Putamen (tissue), 1 donor: ENCODE measurements at places on chromosomes 12 and 14.

GRCh38 chr14:104283197-104284106, 145.1 kb downstream of the KIF26A start:
- no peak for DNase-seq

GRCh38 chr12:110037315-110037714, 11.0 kb downstream of the C12orf76 start:
- DNase-seq: no peak

GRCh38 chr14:54338696-54339317, 58.0 kb upstream of the CDKN3 start:
- no peak for DNase-seq

- peak; percentile 44 for DNase-seq
Measured at GRCh38 chr12:118136559-118137003, 657 bp downstream of the PEBP1 start.

DNA sequence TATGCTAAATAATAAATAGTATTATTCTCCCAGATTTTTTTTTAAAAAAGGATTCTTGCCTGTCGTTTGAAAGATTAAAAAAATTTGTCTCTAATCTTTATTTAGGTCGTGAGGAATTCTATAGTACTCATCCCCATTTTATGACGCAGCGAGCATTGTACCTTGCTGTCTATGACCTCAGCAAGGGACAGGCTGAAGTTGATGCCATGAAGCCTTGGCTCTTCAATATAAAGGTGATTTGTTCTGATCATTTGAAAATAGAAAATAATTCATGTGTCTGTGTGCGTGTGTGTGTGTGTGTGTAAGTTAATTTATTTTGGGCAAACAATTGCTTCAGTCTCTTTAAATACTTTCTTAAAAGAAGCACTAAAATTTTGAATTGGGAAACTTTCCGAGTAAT, 84.2 kb downstream of the LRRK2 start:
- no peak for DNase-seq

GRCh38 chr12:12083688-12084087, 12.9 kb downstream of the BCL2L14 start:
- no peak for DNase-seq

DNA sequence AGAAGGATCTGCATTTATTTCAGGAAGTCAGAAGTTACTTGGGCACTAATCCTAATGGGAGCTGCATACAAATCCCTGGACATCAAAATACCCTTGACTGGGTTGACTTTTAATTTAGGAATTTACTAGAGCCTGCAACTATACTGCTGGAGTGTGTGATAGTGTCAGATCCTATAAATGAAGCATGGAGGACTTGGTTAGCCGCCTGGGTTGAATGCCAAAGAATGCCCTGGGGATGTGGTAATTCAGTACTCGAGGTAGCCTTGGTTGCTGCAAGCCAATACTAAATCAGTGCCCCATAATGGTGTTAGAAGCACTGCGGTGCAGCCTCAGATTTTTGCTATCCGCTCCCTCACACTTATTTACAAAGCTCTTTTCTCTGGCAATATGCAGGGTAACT, 184.9 kb downstream of the CAPZA3 start:
- no peak for DNase-seq

DNA sequence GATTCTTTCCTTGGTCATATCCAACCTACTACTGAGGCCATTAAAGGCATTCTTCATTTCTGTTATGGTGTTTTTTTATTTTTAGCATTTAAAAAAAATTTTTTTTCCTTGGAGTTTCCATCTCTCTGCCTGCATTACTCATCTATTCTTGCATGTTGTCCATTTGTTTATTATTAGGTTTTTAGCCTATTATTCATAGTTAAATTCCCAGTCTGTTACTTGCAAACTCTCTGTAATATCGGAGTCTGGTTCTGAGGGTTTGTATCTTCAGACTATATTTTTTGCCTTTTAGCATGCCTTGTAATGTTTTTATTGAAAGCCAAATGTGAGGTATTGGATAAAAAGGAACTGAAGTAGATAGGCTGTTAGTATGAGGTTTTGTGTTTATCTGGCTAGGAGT, 284.3 kb downstream of the FUT8 start:
- DNase-seq: no peak

DNA sequence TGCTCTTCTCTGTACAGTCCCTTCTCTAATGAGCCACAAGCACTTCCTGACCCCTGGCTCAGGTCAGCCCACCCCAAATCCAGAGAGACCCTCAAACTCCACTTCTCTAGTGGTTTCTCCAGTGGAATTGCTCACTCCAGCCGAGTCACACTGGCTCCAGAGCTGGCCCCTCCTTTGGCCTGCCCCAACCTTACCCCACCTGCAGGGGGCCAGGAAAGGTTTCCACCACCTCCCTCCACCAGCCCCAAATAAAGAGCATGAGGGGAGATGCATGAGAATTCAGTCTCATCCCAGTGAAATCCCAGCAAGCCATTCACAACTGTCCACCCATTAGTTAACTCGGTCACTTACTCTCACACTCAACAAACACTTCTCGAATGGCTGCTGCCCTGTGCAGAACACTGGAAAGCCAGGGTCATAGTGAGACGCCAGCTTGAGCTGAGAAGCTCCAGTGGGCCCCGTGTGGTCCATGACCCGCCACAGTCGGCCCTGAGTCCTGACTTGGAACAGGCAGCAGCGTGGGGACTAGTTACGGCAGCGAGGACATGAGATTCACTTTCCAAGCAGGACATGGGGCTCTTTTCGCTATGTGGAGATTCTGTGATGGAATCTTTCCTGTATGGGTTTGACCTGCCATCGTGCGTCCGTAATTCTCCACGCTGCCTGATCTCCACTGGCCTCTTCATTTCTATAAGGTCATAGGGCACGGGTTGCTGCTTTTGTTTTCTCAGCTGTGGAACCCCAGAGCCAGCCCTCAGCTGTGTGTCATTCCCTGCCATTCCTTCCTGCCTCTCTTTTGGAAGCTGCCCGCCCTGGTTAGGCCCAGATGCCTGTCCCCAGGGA, 44.2 kb downstream of the SLC6A12 start:
- DNase-seq: no peak

DNA sequence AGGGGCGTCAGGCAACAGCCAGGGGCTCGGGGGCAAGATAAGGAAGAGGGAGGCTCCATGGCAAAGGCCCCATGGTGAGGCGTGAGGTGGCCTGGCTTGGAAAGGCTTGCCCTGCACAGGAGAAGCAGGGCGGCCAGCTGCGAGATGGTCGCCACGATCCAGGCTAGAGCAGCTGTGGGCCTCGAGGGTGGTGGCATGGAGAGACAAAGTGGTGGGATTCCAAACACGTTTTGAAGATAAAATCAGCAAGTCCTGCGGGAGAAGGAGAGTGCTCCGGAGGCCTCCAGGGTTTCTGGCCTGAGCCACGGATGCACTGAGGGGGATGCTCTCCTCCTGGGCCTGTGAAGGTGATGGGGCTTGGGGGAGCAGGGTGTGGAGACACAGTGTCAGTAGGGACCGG, 20.5 kb upstream of the DLK1 start:
- DNase-seq: no peak
